Retina (tissue), 1 donor: ENCODE measurements at places on chromosomes 4 and X.
A peak's percentile ranks its signal among the peaks of the same experiment; 100 is the strongest.

DNA sequence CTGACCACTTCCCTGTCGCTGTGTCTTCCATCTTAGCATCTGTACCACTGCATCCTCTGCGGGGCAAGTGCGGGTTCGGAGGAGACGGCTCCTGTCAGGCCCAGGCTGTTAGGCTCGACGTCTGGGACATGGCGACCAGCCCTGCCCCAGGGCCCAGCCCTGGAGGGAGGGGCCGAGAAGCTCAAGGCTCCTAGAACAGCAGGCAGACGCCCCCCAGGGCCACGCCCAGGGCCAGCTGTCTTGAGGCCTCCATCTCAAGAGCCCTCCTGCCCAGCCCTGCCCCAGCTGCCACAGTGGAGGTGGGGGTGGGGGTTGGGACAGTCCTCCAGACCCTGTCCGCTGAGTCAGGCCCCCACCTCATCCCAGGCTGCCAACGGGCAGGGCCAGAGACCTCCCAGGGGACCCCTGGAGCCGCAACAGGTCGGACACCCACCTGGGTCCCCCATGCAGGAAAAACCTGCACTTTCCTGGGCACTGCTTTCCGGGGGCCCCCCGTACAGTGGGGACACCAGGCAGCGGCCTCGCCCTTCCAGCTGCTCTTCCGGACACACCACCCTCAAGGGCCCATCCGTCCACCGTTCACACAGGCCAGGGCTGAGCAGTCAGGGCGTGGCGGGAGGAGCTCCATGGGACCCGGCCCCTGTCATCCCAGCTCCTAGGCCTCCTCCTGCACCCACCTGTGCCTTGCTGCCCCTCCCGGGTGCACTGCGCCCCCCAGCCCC, 83.1 kb downstream of the FAM53A start:
- DNase-seq = no peak

GRCh38 chr4:23889814-23890341, at the start of gene PPARGC1A:
Gene PPARGC1A (minus strand): TSS chr4:23890047. CDS start chr4:23889957, 90 bp downstream.
- DNase-seq = peak; percentile 75

DNA sequence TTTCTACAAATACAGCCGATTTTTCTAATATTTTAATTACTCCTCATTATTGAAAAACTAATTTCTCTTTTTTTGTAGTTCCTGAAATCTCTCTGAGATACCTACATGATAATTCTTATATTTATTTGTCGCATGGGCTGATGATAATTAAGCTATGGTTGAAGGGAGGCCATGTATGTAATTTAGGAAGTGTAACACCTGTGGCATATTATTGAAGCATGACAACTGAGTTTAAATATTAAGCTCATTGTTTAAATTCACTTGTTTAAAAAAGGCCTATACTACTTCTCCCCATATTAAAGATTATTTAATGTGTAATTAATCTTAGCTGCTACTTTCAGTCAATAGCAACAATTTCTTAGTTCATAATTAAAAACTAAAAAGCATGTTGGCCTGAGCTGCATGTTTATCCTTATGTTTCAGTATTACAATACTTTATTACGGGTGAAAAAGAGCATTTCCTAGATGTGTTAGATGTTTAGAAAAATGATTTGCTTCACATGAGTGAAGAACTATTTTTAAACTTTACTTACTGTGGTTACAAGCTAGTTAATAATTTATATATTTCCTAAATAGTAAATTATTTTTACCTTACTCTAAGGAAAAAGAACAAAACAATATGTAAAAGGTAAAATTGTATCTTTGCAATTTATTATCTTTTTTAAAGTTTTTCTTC, 122.4 kb downstream of the RAP1GDS1 start:
- DNase-seq = no peak

DNA sequence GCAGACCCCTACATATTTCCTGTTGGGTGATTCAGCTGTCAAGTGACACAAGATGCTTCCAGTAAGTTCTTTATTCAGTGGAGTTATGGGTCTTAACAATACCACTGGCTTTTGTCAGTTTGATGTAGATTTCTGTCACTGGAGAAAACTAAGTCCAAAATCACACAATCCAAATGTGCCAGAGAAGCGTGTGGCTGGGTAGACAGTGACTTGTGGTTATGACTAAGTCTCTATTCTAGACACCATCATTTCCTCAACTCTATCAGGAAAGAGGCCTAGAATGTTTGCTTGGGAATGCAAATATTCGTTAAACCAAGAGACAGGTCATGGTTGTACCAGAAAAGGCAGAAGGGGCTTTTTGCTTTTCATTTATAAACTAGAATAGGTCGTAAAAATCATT, 54.4 kb upstream of the HS3ST1 start:
- DNase-seq = no peak
